ENCODE measurements at places on chromosomes 2 and 18.

DNA sequence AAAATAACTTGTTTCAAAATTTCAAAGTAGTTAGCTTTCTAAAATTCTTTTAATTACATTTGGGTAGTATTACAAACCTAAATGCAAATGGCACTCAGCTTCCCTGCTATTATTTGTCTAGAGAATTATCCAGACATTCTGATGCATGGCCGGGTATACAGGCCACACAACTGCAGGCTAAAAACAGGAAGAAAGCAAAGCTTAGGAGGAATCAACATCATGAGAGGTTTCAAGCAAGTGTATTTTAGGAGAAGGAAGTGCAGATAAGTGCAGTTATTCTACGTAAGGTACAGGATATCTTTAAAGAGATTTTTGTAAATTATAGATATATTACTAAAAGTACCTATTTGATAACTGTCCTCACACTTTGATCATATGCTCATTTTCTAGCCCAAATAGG is 46.8 kb upstream of the RNU4ATAC start:
- no peak for DNase-seq

- no peak for DNase-seq
Measured at GRCh38 chr2:2573658-2574293, 242.7 kb upstream of the MYT1L start.

- DNase-seq, result no peak
Measured at GRCh38 chr18:78739115-78739514, 240.5 kb upstream of the SALL3 start.

- no peak for DNase-seq
Measured at GRCh38 chr2:62641410-62641843, 64.1 kb upstream of the EHBP1 start.

- no peak for DNase-seq
Measured at GRCh38 chr2:100956081-100956480, 46.0 kb upstream of the RPL31 start.

DNA sequence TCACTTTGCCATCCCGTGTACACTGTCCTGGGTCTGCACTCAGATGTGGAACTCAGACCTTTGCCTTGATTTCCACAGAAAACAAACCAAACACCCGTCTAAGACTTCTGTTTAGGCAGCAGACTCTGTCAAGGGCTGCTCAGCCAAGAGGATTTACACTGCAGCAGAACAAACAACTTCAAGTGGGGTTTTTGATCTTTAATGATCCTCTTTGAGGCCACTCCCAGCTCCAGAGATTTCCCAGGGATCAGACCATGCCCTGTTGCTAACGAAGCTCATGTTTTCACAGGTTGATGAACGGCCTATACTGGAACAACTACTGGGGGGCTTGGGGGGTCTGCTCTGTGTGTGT is 52.5 kb upstream of the LGALSL start:
- no peak for DNase-seq

DNA sequence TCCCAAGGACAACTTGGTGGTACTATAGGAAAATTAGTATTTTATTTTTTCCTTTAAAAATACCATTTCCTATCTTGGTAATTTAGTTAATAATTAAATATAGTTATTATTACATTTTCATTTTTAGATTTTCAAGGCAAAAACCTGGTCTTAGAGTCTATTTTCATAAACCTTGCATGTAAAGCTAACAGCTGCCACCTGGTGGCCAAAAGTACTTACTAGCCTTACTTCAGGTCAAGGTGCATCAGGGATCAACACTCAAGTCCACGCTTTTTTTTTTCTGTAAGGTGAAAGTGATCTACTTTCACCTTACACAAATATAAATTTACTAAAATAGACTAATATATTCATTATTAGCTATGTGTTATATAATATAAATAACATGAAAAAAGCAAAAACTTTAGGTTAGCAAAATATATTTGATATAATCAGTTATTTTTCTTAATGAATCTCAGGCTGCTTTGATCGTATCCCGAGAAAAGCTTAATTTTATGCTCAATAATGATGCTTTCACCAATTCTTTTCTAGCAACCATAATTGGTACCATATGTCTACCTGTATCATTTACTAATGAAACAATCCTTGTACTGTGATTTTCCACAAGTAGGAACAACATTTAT is 62.5 kb downstream of the RELCH start:
- DNase-seq, result peak; percentile 53

- no peak for DNase-seq
Measured at GRCh38 chr2:6957031-6957714, 40.0 kb downstream of the RNF144A start.

DNA sequence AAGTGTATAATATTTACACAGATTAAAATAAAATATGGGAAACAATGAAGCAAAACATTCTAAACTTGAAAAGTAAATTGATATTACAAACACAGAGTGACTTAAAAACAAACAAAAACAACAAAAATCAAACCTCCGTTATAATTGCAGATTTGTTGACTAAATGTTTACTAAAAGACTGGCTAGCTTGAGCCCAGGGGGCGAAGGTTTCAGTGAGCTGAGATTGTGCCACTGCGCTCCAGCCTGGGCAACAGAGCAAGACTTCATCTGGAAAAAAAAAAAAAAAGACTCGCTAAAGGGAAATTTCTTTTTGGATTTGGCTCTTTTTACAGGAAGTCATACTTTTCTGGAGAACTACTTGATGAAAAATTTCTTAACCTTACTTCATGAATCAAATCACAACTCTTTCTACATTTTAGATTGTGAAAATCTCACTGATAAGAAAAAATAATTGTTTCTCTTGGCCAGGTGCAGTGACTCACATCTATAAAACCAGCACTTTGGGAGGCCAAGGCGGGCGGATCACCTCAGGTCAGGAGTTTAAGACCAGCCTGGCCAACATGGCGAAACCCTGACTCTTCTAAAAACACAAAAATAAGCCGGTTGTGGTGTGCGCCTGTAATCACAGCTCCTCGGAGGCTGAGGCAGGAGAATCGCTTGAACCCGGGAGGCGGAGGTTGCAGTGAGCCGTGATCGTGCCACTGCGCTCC is 9.7 kb downstream of the TFPI start:
- DNase-seq, result no peak

- no peak for DNase-seq
Measured at GRCh38 chr18:35467624-35468016, 30.1 kb downstream of the INO80C start.

All from RWPE1 (cell line).